ENCODE measurements at places on chromosomes 16 and 17.

DNA sequence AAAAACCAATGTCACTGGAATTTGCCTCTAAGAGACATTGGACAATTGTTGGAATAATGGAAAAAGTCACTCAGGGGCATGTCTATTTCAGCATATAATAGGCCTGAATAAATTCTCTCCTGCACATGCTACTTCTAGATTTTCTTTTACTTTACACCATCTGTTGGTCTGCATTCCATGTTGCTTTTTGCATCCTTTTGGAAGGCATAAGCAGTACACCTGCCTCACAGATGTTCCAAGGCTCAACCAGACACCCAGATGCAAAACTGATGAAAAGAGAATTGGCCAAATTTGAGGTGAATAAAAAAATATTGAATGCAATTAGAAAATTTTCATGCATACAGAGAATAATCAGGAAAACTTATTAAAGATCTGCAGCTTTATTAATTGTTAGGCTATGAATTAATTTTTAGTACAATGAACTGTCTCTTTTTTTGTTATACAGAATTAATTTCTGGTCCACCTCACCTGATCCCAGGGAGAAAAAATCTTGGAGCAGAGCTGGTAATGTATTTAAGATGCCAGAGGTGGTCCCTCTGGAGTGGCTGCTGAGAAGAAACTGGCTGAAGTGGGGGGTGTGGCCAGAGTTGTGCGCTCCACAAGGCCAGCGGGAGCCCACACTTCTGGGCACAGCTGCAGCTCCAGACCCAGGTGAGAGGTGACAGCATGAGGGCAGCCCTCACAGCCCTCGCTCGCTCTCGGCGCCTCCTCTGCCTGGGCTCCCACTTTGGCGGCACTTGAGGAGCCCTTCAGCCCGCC, 778.6 kb downstream of the CDH11 start:
- DNase-seq, result no peak

DNA sequence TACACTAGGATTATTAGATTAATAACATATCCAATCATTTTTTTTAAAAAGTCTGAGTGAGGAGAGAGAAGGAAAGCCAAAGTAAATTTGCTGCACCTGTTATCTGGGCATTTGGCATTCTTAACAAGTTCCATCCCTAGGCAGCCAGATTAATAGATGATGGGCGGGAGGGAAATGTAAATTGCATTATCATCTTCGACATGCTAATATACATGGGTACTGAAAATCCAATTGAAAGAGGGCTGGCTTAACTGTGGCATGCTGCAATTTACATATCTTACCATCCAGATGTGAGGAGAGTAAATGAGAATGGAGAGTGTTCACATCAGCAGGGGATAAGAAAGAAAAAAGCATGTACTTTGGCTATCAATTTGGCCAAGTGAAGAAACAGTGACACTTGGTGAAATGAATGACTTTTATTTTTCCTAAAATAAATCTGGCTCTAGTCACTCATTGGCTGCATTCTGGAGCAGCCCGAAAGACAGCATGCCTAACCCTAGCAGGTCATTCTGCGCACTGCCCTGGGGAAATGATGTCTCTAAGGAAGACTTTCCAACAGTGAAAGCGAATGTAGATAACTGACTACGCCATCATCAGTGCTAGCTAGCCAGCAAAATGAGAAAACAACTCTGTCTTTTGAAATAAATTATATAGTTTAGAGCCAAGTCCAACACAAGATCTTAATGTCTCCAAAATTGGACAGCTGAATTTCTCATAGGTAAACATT, 57.9 kb downstream of the HYDIN start:
- DNase-seq, result no peak

- no peak for DNase-seq
Observed at GRCh38 chr16:53895851-53896250, 191.9 kb downstream of the FTO start.

DNA sequence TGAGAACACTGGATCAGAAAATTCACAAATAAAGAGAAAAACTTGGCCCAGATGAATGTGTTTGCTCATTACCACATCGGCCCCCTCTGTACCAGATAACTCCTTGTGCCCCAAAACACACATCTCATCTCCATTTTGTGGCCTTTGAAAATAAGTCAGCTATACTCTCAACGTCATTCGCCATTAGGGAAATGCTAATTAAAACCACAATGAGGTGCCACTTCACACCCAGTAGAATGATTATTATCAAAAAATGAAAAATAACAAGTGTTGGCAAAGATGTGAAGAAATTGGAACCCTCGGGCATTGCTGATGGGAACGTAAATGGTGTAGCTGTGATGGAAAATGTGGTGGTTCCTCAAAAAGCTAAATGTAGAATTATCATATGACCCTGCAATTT, 34.6 kb upstream of the AKTIP start:
- DNase-seq, result no peak

DNA sequence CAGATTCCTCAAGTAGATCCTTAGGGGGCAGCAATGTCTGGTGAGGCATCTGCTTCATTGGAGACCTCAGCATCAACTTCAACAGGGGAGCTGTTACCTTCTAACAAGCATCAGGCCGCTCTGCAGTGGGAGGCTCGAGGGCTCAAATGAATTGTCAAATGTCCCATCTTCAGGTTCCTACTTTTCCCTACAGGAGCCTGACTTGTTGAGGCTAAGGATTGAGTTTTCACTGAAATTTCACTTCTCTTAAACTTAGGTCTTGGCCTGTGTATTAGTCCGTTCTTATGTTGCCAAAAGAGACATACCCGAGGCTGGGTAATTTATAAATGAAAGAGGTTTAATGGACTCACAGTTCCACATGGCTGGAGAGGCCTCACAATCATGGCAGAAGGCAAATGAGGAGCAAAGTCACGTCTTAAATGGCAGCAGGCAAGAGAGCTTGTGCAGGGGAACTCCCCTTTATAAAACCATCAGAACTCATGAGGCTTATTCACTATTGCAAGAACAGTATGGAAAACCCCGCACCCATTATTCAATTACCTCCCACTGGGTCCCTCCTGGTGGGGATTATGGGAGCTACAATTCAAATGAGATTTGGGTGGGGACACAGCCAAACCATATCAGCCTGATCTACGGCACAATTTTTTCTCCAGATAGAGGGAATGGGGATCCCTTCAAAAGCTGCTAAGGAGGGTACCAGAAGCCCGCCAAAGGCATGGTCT, 5.1 kb upstream of the CD300LD start:
- DNase-seq, result no peak

DNA sequence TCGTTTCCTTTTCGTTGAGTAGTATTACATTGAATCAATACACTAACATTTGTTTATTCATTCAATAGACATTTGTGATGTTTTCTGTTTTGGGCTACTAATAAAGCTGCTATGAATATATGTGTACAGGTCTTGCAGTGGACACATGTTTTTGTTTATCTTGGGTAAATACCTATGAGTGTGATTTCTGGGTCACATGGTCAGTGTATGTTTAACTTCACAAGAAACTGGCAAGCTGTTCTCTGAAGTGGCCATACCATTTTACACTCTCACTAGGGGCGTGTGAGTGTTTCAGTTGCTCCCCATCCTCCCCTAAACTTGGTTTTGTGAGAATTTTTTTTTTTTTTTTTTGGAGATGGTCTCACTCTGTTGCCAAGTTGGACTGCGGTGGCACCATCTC, 35.0 kb downstream of the PKD1L3 start:
- DNase-seq, result no peak

DNA sequence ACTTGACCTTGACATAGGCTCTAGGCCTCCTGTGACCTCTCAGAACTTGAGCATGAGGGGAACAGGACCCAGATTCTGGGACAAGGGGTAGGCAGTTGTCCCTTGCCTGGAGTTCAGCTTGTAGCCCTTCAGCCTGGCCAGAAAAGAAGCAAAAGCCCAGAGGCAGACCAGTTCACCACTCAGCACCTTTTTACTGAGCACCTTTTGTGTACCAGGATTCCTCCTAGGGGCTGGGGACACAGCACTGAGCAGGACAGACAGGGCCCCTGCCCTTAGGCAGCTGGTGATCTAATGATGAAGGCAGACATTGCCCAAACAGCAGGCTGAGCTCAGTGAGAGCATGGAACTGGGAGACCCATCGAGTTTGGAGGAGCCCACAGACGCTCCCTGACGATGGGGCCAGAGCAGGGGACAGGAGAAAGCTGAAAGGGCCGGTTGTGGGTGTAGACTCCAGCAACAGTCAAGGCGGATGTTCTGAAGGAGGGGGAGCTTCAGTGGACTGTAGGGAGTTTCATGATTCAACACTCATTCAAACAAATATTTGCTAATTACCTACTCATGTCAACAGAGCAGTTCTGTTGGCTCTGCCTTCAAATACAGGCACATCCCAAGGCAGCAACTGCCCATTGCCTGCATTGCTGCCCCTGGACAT, 32.0 kb downstream of the SBK1 start:
- DNase-seq, result no peak

DNA sequence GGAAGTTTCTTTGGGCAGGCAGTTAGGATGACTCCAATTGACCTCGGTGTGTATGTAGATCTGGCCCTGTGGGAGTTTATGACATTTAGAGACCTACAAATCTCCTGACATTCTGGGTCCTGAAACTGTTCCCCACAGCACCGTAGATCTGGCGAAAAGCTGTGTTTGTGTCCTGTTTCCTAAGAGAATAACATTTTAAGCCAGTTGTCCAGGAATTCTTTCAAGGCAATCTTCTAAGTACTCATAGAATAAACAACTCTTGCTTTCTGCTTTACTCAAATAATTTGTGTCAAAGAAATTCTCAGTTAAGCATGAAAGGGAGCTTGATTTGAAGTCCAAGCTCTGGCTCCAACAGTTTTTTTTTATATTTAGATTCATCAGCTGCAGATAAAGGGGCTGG, 78.5 kb upstream of the ELAC2 start:
- no peak for DNase-seq

All from stimulated activated CD8-positive, alpha-beta memory T cell treated with anti-CD3 and anti-CD28 coated beads, Interleukin-12 subunit alpha, Interleukin-12 subunit beta, amount 100 ng/mL, for 1 hour (primary cell).